ENCODE measurements at places on chromosomes 13 and 19.

GRCh38 chr13:114269281-114269770, 12.1 kb upstream of the UPF3A start:
- DNase-seq: no peak

DNA sequence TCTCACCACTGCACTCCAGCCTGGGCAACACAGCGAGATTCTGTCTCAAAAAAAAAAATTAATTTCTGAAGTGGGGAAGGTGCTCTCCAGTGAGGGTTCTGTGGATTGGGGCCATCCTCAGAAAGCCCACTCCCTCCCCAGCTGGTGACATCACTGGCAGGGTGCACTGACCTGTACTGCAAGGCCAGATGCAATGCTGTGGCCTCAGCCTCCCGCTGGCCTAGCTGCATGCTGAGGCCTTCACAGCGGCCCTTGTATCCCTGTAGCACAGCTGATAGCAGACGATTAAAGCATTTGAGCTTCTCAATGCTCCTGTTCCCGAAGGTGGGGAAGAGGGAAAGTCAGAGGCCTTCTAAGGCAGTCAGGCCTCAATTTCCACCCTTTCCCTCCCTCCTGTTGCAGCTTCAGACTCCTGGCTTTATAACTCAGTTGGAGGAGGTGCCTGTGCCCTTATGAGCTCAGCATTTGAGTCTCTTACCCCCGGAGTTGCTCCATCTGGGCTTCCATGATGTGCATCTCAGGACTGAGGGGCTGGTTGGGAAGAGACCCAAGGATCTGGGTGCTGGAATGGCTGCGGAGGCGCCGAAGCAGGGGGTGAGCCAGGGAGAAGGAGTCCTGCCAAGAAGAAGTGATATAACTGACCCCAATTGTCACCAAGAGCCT, 5.3 kb downstream of the USHBP1 start:
- no peak for DNase-seq

DNA sequence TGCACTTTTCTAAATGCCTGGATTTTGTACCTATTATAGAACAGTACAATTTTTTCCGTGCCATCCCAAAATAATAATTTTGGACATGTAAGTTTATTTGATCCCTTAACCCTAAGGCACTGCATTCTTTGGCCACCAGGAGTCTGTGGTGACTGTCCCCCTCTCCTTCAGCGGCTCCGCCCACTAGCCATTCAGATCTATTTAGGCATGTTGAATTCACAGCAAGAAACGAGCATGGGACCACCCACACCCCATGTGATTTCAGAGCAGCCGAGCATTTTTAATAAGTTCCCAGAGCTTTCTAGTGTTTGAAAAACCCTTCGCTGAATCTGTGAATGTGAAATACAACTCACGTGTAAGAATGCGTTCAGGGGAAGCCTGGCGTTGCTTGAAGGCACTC, 567.5 kb downstream of the MYO16 start:
- DNase-seq: no peak

DNA sequence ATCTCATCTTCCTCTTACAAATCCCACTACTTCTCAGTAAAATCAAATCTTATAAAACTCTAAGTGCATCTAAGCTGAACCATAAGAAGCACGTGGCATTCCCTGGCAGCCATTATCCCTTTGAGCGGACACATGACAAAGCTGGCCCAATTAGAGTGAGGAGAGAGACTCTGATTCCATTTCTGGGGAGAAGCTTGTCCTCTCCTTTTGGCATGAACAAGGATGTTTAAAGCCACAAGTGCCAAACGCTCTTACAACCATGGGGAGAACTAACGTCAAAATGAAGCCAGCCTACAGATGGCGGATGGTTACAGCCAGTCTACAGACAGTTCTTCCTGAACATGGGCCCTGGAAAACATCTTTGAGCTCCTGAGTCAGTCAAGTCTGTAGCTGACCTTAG, 231.3 kb downstream of the LHFPL6 start:
- no peak for DNase-seq

DNA sequence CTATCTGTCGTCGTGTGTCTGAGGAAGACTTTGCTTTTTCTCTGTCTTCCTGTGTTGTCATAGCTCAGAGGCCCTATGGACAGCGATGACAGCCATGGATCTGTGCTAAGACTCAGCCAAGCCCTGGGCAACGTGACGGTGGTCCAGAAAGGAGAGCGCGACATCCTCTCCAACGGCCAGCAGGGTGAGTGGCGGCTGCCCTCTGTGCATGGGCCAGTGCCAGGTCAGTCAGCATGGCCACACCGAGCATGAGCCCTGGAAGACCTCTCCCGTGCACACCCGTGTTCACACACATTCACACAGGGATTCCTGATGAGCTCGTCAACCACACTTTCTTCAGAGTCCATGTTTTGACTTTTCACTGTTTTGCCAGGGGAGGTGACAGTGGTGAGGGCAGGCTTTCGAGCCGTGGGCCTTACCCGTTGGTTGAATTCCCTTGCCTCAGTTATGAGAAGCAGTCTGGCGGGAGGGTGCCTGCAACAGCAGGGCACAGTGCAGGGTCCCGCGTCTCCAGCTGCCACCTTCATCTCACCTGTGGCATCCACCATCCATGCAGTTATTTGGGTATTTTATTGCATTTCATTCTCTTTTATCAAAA, 20.2 kb downstream of the NAXD start:
- DNase-seq: no peak

GRCh38 chr19:49985871-49986270, 24.9 kb upstream of the SIGLEC11 start:
- DNase-seq: no peak

DNA sequence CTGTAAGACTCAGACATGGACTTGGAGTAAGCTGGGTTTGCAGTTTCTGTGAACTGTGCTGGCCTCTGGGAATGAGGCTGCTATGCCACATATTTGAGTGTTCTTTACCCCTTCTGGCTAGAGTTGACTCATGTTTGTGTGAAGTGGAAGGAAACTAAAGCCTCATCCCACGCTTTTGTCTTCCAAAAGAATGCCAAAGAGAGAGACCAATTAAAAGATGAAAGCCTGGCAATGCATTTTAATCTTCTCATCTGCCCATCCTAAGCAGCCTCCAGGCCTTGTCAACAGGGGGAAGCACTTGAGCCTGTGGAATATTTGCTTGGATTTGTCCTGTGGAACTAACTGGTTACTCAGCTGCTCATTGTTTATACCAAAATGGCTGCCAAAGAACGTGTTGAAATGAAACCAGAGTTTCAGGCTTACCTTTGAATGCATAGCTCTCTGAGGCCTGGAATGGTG, 49.1 kb downstream of the LMO7 start:
- DNase-seq: no peak

- DNase-seq: no peak
These were observed 631.1 kb downstream of the TBC1D4 start for GRCh38 chr13:74850893-74851292.

DNA sequence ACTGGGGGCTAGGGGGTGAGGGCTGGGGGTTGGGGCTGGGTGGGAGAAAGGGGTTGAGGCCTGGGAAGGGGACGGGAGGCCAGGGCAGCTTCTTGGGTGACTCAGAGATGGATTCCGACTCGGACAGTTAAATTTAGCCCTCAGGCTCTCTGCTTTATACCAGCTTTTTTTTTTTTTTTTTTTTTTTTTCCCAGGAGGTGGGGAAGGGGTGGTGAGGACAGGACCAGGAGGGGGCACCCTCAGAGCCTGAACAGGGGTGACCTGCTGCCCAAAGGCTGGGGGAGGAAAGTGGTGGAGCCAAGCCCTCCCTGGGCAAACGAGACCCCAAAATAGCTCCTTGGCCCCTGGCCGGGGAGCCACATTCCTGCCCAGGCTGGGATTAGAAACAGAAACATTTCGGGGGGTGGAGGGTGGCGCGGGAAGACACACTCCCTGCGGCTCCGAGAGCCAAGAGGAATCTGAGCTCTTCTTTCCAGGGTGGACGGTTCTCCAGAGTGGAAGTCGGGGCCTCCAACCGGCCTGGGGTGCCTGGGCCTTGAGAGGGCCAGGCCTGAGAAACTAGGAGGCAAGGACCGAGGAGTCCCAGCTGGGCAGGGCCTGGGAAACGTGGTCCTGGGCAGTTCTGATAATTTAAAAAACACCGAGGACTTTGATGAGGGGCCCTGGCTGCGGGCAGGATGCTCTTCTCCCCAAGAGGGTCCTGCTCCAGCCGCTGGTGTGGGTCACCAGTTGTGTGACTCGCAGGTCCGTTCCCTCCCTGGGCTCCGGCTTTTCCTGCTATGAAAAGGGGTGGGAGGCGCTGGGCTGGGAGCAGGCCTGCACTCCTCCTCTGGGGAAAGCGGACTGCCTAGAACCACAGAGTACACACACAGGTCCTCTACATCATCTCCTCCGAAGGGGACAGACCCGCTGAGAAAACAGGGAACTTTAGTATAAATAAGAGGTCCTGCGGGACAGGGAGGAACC, 813 bp upstream of the DMPK start:
- DNase-seq: no peak

DNA sequence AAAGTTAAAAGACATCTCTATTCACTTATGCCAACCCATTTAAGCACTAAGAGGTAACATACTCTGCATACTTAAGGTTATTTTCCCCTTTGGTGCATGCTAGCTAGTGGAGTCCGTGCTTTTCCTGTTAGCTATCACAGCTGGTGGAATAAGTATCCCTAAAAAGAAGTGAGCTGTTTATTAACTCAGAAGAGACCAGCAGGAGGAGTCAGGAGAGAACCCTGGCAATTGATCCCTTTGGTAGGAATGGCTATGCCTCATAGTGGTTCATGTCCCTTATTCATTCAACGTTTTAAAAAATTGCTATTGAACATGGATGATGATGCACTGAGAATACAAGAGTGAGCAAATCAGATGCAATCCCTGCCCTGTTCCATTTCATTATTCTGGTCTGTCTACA, 12.4 kb upstream of the NEK5 start:
- DNase-seq: no peak

- no peak for DNase-seq
These were observed 3.9 kb downstream of the SIGLEC7 start for GRCh38 chr19:51145916-51146493.

GRCh38 chr19:55131421-55131820, 14.0 kb upstream of the PPP1R12C start:
- no peak for DNase-seq

DNA sequence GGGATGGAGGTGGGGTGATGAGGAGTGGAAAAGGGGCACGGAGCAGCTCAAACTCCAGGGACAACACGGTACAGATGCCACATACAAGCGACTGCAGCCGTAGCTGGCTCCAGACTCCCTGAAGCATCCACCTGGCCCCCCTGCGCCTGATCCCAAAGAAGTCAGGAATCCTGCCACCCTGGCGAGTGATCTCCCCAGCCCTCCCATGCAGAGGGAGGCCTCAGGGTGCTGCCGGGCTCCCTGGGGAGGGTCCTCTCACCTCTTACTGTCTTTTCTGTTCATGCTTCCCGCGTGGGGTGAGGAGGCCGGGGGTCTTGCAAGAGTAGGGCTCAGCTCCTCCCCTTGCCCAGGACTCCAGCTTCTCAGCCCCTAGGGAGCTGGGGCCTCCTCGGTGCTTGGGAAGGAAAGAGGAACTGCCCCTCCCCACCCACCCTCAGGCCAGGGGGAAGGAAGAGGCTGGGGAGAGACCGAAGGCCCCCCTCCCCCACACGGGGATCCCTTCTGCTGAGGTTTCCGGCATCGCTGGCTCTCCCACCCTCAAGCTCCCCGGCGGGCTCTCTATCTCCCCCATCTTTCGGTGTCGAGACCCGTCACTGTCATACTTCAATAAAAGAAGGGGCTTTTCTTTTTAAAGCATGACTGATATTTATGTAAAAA, at the start of gene RASGRP4:
TSS of gene RASGRP4 (minus strand) at position 410 of the 657 bp plus-strand sequence. CDS start at position 282, 128 bp downstream.
- peak; percentile 54 for DNase-seq

- DNase-seq: no peak
These were observed 78.9 kb upstream of the PEG3 start for GRCh38 chr19:56919308-56919995.

DNA sequence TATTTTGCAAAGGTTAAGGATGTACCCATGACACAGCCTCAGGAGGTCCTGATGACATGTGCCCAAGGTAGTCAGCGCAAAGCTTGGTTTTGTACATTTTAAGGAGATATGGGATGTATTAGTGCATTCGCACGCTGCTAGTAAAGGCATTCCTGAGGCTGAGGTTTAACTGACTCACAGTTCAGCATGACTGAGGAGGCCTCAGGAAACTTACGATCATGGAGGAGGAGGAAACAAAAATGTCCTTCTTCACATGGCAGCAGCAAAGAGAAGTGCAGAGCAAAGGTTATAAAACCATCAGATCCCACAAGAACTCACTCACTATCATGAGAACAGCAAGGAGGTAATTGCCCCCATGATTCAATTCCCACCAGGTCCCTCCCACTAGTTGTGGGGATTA, 1017.4 kb downstream of the EFNB2 start:
- DNase-seq: no peak

DNA sequence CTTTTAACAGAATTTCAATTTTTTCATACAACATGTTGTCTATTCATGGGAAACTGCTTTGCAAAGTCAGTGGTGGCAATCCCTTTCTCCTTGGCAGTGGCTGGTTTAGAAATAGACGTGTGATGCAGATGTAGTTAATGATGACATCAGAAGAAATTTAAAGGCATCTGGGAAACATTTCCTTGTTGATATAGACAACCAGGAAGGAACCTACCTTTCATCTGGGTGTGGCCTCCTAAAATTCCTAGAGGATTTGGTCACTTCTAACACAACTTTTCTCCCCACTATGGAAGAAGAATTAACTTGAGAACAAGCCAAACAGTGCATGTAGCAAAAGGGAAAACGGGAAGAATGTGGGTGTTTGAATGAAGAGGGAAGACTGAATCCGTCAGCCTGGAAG, 102.8 kb downstream of the EFNB2 start:
- DNase-seq: no peak

DNA sequence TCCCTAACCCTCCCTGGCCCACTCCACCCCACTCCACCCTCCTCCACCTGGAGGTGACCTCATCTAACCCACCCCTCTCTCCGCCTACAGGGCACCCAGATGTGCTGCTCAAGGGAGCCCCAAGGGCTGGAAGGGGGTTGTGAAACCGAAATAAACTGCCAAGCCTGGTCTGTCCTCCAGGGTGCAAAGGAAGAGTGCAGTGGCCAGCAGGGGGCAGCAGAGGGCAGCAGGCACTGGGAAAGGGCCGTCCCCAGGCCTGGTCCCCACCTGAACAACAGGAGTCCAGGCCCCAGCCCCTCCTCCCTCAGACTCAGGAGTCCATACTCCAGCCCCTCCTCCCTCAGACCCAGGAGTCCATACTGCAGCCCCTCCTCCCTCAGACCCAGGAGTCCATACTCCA, 8.4 kb upstream of the BCAM start:
- DNase-seq: peak; percentile 75

DNA sequence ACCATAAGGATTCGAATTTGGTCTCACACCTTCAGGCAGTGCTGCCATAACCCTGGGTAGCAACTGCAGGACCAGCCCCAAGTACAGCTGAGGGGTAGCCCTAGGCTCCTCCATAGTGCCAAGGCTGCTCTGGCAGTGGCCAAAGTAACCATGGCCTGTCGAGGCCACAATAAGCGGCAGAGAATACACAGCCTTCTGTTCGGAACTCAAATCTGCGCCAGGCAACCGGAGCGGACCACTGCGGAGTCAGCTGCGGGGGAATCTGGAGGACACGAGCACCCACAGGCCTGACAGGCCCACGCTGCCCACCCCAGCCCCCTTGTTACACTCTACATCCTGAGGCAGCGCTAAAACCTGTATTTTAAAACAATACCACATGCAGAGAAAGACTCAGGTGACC, 48.7 kb downstream of the CCDC70 start:
- no peak for DNase-seq

- no peak for DNase-seq
These were observed 4.3 kb upstream of the SIX5 start for GRCh38 chr19:45773384-45773783.
